ENCODE measurements at places on chromosomes 1 and 21.

- DNase-seq, result no peak
Measured at GRCh38 chr1:59601041-59601441, 213.7 kb upstream of the HOOK1 start.

- peak; percentile 58 for DNase-seq
Measured at GRCh38 chr1:93448292-93448982, 519 bp downstream of the FNBP1L start.

DNA sequence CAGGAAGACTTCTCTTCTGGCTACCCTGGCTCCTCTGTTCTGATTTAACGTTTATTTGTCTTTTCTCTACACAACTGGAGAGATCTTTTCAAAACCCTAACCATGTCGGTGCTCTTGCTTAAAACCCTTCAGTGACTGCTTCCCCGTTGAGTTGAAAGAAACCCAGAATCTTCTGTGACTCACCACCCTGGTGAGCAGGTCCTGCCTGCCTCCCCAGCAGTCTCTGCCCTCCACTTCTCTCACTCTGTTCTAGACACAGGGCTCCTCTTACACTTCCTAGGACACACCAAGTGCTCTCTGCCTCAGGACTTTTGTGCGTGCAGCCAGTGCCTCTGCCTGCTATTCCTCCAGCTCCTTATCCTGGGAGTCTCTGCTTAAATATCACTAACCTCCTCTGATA, 131.4 kb downstream of the IER5 start:
- DNase-seq, result no peak

DNA sequence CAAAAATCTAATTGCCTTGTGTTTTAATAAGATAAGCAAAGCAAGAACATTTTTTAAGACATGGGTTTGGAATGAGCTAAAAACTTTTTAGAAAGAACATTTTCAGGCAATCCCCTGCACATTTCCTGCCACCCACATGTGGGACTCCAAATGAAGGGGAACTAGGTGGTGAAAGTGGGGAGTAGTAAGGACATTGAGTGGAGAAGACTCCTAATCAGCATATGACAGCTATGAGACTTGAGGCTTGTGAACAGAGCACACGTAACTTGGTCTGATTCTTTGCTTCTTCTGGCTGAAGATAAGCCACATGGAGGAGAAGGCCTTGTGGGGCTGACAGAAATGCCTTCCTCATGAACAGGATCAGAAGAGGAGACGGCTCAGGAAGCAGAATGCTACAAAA, 50.3 kb downstream of the FCER1A start:
- no peak for DNase-seq
